ENCODE measurements at places on chromosomes 1 and 21.

GRCh38 chr21:40752125-40752524 lies 94.8 kb downstream of the DSCAM start:
- no peak for DNase-seq

GRCh38 chr1:154263465-154264332 lies 8.7 kb upstream of the HAX1 start:
- DNase-seq, result no peak

GRCh38 chr1:88541596-88541995 lies 142.5 kb upstream of the PKN2 start:
- DNase-seq, result no peak

GRCh38 chr21:38631676-38632075 lies 133.4 kb upstream of the ERG start:
- DNase-seq, result no peak

DNA sequence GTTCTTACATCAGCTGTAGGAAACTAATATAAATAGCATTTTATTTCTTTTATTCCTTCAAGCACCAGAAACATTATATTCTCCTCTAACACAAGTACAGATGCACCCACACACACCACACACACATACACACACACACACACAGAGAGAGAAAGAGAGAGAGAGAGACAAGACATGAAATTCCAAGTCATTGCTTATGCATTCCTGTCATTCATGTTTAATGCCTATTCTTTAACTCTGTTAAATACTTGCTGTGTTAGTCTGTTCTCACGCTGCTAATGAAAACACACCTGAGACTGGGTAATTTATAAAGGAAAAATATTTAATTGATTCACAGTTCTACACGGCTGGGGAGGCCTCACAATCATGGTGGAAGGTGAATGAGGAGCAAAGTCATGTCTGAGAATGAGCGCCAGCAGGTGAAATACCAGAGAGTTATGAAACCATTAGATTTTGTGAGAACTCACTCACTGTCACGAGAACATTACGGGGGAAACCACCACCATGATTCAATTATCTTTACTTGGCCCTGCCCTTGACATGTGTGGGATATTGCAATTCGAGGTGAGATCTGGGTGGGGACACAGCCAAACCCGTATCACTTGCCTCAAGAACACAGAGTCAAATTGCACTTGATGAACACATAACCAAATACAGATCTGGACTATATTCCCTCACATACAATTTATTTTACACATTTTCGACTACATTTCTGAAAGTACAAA lies 1058.1 kb upstream of the TMPRSS15 start:
- no peak for DNase-seq

Measured in AG10803 (cell line).